ENCODE measurements at places on chromosomes 4 and X. TPM values are rescaled to one million over a fixed set of nuclear protein-coding genes. Genes with fewer than 3 reads are reported as not detected.

Gene GAGE12D
- not detected for total RNA-seq

Gene RAI2
- total RNA-seq: not detected

Gene YIPF7
- not detected for total RNA-seq

Gene KLHL13
- total RNA-seq: not detected

Gene TRIM61
- 0.61 TPM for total RNA-seq

Gene USP51
- not detected for total RNA-seq

Gene KIF4A
- total RNA-seq: 52.9 TPM

Gene HSD17B13
- total RNA-seq: not detected

Gene CPZ
- 9.1 TPM for total RNA-seq

Gene AR
- total RNA-seq: 3.4 TPM

Gene TLR10
- not detected for total RNA-seq

Gene S100P
- 837 TPM for total RNA-seq

DNA sequence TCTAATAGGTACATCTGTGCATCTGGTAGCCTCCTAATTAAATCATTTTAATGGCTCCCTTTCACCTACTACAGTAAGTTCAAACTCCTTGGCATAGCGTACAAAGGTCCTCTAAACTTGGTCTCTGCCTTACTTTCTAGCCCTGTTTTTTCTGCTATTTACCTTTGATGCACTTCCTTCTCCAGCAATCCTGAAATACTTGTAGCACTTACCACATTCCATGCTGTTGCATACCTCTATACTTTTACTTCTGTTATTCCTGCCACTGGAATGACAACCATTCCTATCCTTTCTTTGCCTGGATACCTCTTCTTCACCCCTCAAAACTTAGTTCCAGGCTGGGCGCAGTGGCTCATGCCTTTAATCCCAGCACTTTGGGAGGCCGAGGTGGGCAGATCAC is 56.6 kb upstream of the LHFPL1 start:
- no peaks in the 10 kb centered on the region for H3K4me1 ChIP-seq
- no peaks in the 10 kb centered on the region for H3K27me3 ChIP-seq
- no peak overlapping the region for H3K4me3 ChIP-seq
- no peak overlapping the region for H3K27ac ChIP-seq
- no peaks in the 10 kb centered on the region for H3K36me3 ChIP-seq

DNA sequence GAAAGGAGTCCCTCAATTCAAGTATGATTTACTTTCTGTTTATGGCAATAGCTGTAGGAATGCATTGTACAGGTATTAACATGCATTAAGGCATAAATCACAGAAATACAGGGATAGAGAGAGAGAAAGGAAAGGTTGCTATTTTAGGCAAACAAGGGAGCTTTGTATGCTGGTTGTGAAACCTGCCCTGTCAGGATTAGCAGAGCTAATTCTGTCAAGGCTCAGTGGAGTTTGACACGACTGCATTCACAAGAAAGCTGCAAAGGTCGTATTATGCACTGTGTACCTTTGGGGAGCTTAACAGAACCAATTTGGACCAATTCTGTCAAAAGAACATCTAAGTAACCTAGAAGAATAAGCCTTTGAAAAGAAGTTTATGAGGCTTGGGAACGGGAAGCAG is 239.3 kb downstream of the GRIA2 start:
- H3K4me1 ChIP-seq: no peaks in the 10 kb centered on the region
- no peak overlapping the region for H3K27ac ChIP-seq

DNA sequence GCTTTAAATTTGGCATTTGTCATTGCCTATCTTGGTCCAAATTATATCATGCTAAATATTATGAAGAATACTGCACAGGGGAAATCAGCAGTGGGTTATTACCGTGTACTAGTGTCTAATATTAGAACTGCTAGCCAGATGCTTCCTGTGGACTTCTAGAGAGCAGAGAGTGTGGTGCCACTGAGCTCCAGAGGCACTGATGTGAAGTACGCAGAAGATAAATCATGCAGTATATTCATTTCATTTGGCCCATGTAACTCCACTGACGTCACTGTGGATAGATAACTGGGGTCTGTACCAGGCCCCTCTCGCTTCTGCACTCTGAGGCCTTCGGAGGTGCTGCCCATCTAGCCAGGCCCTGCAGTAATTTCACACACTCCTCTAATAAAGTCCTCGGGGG is 80.0 kb downstream of the ALPK1 start:
- H3K36me3 ChIP-seq: no peaks in the 10 kb centered on the region
- H3K4me3 ChIP-seq: no peak overlapping the region
- no peaks in the 10 kb centered on the region for H3K27me3 ChIP-seq
- no peaks in the 10 kb centered on the region for H3K4me1 ChIP-seq
- H3K27ac ChIP-seq: no peak overlapping the region
- DNase-seq: no peak

DNA sequence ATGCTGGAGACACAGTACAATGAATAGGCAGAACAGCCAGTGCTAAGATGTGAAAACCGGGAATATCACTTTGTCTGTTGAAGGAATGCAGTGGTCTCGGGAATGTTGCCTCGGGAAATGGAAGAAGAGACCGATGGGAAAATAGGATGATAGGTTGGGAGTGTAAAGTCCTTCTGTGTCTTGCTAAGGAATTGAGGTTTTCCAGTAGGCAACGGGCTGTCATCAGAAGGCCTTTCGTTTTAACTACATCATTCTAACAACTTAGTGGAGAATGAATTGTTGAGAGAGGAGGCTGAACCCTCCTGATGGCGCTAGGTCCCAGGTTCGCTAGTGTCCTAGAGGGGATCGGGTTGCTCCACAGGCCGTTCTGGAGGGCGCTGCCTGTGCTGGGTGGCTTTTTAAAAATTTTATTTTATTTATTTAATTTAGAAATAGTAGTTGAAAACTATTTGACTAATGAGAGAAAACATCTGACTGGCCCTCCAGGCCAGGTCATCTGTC is 730 bp downstream of the VBP1 start:
- no peaks in the 10 kb centered on the region for H3K27me3 ChIP-seq
- H3K4me1 ChIP-seq: peaks cover 10% of the 10 kb centered on the region
- H3K4me3 ChIP-seq: peak overlapping the region; percentile 81
- H3K27ac ChIP-seq: peak overlapping the region; percentile 58
- no peak for DNase-seq

- no peaks in the 10 kb centered on the region for H3K4me1 ChIP-seq
- no peaks in the 10 kb centered on the region for H3K27me3 ChIP-seq
- H3K4me3 ChIP-seq: no peak overlapping the region
- no peaks in the 10 kb centered on the region for H3K36me3 ChIP-seq
Measured at GRCh38 chr4:28449085-28449484, 1588.4 kb downstream of the STIM2 start.

DNA sequence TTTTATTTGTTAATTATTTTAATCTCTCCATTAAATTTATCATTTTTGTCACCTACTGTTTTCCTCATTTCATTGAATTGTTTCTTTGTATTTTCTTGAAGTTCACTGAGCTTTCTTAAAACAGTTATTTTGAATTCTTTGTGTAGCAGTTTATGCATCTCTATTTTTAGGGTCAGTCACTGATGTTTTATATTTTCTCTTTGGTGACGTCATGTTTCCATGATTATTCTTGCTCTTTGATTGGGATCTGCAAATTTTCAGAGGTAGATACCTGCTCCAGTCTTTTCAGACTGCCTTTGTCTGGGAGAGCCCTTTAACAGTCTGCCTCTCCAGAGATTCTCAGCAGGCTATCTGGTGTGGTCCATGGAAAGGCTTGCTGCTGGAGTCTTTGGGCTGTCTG is 25.6 kb upstream of the TRPC5 start:
- no peaks in the 10 kb centered on the region for H3K36me3 ChIP-seq
- H3K27me3 ChIP-seq: no peaks in the 10 kb centered on the region
- H3K27ac ChIP-seq: no peak overlapping the region
- no peak for DNase-seq
- no peaks in the 10 kb centered on the region for H3K4me1 ChIP-seq
- no peak overlapping the region for H3K4me3 ChIP-seq

GRCh38 chr4:97761445-97762114 is 381.7 kb downstream of the STPG2 start:
- H3K27ac ChIP-seq: no peak overlapping the region
- no peaks in the 10 kb centered on the region for H3K4me1 ChIP-seq

DNA sequence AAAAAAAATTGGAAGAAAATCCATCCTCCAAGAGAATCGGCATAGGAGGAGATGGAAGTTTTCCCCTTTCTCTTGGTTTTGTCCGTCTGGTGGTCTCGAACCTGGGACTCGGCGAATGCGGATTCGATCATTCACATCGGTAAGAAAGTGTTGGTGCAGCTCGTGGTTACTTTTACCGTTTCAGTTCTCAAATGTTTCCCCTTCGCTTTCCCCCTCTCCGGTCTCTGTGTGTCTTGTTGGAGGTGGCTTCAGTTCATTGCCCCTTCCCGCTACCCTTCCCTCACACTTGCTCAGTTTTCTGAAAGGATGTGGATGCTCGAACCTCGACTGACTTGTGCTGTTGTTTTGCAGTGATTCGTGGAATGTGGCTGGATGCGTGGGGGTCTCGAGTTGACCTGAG is 840 bp downstream of the GRID2 start:
- DNase-seq: no peak
- peaks cover 3% of the 10 kb centered on the region for H3K27me3 ChIP-seq
- H3K4me3 ChIP-seq: no peak overlapping the region
- H3K4me1 ChIP-seq: no peaks in the 10 kb centered on the region
- H3K36me3 ChIP-seq: no peaks in the 10 kb centered on the region
- H3K27ac ChIP-seq: no peak overlapping the region

GRCh38 chrX:149631234-149632165 is at the start of gene TMEM185A:
TMEM185A (minus strand) TSS chrX:149631792; CDS start chrX:149631580, 212 bp downstream.
- H3K4me1 ChIP-seq: peaks cover 14% of the 10 kb centered on the region
- H3K27ac ChIP-seq: no peak within 1 kb of the TSS
- H3K4me3 ChIP-seq: peak within 1 kb of the TSS; percentile 67
- peaks cover 38% of the 10 kb centered on the region for H3K27me3 ChIP-seq

DNA sequence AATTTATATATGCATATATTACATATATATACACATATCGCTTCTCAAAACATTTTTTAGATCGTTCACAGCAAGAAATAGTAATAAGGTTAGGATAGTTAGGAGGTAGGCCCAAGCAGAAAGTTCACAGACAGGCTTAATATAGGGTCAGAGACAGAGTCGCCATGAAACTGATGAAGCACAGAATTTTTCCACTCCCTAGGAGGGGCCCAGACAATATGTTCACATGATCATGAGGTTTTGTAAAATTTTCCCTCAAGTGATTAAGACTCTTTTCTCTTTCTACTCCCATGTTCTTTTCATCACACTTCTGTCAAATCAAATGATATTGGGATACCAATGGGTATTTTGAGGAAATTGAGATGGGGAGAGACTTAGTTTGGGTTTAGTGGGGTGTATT is 5.2 kb upstream of the ENAM start:
- no peak for DNase-seq
- H3K36me3 ChIP-seq: no peaks in the 10 kb centered on the region
- H3K27me3 ChIP-seq: no peaks in the 10 kb centered on the region
- H3K27ac ChIP-seq: no peak overlapping the region
- no peak overlapping the region for H3K4me3 ChIP-seq
- H3K4me1 ChIP-seq: no peaks in the 10 kb centered on the region

DNA sequence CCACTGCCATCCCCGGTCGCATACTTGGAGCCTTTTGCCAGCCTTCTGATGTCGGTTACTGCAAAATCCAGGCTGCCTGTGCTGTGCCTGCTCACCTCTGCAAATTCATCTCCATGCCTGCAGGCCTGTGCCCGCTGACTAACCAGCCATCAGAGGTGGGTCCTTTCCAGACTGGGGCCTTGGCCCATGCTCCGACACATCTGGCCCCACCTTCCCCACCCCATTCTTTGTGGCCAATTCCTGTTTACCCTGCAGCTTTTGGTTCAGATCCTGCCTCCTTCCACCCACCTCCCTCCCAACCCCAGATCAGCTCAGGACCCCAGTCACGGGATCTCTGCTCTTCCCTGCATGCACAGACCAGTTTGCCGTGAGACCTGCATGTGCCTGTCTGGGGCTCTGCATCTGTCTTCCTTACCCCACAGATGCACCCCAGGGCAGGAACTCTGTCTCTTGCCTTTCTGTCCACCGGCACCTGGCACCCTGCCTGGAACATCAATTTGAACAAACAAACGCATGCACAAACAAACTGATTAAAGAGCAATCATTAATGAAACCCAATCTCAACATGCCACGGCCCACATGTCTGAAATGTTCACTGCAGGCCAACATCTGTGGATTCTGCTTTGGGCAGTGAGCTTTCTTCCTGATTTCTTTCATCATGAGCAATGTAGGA is 112.8 kb upstream of the PSAPL1 start:
- H3K27ac ChIP-seq: no peak overlapping the region
- no peaks in the 10 kb centered on the region for H3K36me3 ChIP-seq
- no peak for DNase-seq
- H3K4me3 ChIP-seq: no peak overlapping the region

DNA sequence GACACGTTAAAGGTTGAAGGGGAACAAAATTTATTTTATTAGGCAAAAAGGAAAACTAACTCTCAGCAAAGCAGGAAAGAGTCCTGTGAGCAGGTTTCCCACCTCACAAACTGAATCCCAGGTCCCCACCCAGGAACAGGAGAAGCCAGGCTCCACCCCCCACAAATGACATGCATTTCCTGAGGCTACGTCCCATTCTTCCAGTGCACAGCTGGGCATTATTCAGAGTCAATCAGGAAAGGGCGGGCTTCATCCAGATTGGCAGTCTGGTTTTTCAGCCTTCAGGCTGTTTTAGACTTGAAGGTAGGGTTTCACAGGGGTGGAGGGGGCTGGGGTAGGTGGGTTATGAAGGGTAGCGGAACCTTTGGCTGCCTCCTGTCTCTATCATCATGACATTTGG is 11.9 kb upstream of the ASIC5 start:
- no peak overlapping the region for H3K4me3 ChIP-seq
- no peak for DNase-seq
- no peaks in the 10 kb centered on the region for H3K4me1 ChIP-seq

DNA sequence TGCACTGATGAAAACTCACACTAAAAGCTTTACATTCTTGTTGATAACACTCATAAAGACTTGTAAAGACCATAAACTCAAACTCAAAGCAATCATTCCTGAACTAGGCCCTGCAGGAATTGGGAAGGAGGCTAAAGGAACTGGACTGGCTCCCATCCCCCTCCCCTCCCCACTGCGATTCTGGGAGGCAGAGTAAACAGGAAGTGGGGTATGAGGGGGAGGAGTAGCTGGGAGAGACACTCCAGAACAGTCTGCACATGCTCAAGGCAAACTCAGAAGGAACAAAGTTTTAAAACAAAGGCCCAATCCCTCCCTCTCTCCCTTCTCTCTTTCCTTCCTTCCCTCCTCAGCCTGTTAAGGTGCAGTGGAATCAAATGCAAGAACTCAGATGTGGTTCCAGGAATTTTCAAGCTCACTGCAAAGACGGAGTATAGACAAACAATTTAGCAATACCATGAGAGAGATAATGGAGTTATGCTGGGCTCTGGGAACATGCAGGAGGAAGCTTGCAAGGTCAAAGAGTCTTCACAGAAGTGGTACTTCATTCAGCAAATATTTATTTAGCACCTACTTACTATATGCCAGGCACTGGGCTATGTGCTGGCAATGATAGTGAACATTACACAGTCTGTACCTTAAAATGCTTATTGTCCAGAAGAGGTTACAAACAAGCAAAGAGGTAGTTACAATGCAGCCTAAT is 15.9 kb downstream of the MID1IP1 start:
- H3K4me3 ChIP-seq: no peak overlapping the region
- no peaks in the 10 kb centered on the region for H3K36me3 ChIP-seq
- H3K27me3 ChIP-seq: no peaks in the 10 kb centered on the region
- H3K27ac ChIP-seq: no peak overlapping the region
- DNase-seq: no peak

GRCh38 chrX:20144491-20144890 is 2.9 kb upstream of the EIF1AX start:
- no peak for DNase-seq
- peaks cover 10% of the 10 kb centered on the region for H3K4me1 ChIP-seq
- no peak overlapping the region for H3K4me3 ChIP-seq
- H3K27ac ChIP-seq: no peak overlapping the region
